NCI-H1694 (cell line): ENCODE measurements at places on chromosomes 4 and X.

DNA sequence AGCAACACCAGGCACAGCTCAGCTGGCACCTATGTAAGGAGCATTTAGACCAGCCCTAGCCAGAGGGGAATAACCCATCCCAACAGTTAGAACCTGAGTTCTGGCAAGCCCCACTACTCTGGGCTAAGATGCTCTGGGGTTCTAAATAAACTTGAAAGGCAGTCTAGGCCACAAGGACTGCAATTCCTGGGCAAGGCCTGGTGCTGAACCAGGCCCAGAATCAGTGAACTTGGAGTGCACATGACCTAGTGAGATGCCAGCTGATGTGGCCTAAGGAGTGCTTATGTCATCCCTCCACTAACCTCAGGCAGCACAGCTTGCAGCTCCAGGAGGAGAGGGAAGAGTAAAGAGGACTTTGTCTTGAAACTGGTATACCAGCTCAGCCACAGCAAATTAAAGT, 7.6 kb upstream of the PRRG3 start:
- no peak for DNase-seq

DNA sequence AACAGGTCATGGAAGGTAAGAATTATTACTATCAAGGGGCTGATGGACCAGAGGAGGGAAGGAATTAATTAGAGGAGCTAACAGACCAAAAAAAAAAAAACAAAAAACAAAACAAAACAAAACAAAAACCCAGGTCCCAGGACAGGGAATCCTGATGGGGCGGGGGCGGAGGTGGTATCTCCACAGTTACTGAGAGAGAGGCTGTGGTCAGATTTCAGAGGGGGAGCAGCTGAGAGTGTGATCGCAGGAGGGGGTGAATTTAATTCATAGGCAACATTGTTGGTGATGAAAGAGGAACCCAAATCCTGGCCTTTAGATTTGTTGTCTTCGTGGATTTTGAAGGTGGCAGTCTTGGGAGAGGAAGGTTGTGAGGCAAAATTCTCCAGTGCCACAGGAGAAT, 389.4 kb downstream of the UNC5C start:
- no peak for DNase-seq

DNA sequence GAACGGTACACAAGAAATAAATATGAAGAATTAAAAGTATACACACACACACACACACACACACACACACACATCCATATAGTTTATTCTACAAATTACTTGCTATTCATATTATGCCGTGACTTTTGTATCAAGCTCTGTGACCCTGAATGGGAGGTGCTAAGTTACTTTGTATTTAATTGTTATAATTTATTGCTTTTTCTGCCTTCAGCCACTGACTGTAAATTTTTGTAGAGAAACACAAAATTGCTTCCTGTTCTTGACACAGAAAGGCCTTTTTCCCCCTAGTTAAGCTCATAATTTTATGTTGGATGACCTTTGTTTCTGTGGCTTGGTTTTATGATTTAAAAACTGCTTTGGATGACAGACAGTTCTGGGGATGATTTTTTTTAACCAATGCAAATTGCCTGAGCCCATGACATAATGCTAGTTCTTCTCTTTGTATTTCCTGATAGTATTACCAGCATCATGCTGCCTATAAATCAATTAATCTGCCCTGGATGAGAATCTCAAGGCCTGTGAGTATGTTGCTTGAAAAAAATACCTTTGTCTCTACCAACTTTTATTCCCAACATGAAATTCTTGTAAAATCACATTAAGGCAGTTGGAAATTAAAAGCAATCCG, 140.0 kb downstream of the FMR1NB start:
- DNase-seq: no peak

GRCh38 chr4:103244251-103244650, 46.1 kb upstream of the CENPE start:
- DNase-seq: no peak

DNA sequence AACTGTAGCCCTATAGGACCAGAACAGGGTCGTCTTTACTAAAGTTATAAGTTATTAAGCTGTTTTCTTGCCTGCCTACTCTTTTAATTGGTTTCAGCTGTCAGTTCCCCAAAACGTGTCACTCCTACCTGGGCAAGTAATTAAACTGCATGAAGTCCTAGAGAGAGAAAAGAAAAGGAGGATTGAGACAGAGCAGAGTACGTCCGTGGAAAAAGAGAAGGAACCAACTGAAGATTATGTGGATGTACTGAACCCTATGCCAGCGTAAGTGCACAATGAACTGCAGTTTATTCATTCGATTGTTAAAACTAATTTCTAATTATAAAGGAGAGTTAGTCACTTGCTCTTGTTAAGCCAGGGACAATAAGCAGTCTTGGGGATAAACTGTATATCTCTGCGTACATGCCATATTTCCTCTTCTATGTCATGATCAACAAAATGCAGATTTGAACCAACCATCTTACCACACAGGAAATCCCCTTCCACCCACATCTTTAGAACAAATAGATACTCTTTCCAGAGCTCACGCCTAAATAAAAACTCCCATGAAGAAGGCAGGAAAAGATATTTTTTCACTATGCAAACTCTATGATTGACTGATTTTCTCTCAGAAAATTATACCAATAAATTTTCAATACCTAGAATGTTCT, 22.8 kb downstream of the STAP1 start:
- DNase-seq: no peak

- no peak for DNase-seq
Observed at GRCh38 chrX:85836868-85837267, 210.5 kb downstream of the CHM start.

DNA sequence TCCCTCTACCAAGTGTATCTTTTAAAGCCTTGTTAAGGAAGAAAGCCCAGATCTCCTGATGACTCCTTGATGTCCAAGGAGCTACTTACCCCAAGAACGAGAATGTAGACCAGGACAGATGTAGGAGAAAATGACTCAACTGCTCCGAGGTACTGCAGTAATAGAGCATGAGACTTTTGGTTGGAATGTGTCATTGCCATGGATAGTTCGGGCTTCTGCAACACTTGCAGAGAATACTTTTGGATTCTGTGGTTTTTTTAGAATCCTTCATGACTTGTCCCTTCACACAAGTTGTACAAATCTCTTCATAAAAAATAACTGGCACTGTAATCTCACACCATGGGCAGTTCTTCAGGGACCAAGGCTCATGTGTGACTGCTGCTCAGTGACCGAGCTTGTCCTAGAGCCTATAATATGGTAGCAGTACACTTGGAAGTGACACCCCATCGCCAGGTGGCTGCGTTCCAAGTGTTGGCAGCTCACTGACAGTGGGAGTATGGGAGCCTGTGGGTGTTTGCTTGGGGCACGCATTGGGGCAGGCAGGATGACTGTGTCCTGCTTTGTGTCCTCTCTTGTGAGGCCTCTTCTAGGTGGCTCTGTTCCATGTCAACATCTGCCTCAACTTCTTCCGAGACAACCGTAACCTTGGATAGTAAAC, 87.9 kb upstream of the WDR1 start:
- DNase-seq: no peak

DNA sequence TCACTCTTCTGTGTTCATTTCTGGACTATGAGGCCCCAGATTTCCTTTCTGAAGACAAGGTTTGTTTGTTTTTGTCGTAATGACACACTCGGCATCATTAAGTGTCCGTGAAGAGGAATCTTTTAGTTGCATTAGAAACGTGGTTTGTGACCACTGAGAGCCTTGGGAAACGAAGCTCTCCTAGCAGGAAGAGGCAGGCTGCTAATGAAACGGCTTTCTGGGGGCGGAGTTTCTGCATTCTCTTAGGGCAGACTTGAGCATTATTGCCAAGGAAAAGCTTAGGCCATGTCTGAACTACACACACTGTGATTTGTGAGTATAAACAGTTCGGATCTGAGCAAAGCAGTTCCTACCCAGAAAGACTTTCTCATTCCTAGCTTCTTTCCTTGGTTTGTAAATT, 64.0 kb downstream of the SOX3 start:
- no peak for DNase-seq

- DNase-seq: no peak
Observed at GRCh38 chr4:53852343-53852742, 212.1 kb downstream of the CHIC2 start.

GRCh38 chr4:40269133-40269532, 66.0 kb upstream of the CHRNA9 start:
- no peak for DNase-seq

DNA sequence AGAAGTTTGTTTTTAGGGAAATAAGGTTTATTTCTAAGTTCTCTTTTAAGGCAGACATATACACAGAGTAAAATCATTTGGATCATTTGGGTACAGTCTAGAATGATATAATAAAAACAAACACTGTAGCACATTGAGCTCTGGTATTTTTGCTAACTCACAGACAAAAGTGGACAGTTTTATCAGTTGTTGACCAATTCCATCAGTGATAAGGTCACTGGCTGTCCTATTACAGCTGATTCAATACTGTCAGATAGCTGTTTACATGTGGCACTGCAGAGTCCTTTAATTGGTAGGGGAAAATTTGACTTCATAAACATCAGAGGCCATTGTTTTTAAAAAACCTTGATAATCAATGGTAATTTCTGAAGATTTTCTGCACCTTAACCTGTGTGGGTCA, 3.5 kb downstream of the IBSP start:
- DNase-seq: no peak

DNA sequence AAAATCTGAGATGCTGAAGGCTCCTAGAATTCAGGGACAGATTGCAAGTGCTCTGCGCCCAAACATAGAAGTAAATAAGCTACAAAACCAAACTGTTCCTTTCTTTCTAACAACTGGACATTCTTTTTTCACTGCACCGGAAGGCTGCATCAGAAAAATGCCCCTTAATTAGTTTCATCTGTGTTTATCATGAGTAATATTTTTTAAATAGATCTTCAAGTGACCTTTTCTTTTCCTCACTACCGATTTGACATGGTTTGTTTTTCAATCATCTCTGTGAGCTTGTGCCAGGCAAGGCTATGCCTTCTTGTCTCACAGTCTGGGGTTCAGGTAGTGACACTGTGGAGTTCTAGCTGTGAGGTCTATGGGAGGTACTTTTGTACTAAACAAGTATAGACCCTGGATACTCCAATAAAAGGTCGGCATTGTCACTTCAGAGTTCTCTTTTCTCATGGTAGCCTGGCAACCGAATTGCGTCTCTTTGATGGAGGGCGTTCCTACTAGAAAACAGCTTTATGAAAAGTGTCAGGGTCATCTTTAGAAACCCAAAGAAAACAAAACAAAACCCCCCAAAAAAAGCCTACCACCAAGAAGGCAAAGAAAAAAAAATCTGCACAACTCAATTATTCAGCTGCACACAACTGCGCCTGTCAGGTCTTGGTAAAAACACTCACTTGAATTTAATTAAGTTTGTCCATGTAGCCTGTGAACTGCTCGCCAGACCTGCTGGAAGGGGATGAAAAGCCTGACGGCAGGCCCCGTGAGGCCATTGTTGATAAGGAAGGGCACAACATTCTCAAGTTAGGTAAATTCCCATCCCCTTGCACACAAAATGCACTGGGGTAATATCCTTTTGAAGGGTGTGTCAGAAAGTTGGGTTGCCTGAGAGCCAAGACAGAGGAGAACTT, 22.8 kb upstream of the ADAMTS3 start:
- DNase-seq: no peak

GRCh38 chrX:108396188-108396891, 41.9 kb downstream of the COL4A6 start:
- DNase-seq: no peak

GRCh38 chrX:41516999-41517765, 70.0 kb downstream of the NYX start:
- no peak for DNase-seq

- no peak for DNase-seq
Observed at GRCh38 chr4:38684271-38684670, 20.3 kb downstream of the KLF3 start.

DNA sequence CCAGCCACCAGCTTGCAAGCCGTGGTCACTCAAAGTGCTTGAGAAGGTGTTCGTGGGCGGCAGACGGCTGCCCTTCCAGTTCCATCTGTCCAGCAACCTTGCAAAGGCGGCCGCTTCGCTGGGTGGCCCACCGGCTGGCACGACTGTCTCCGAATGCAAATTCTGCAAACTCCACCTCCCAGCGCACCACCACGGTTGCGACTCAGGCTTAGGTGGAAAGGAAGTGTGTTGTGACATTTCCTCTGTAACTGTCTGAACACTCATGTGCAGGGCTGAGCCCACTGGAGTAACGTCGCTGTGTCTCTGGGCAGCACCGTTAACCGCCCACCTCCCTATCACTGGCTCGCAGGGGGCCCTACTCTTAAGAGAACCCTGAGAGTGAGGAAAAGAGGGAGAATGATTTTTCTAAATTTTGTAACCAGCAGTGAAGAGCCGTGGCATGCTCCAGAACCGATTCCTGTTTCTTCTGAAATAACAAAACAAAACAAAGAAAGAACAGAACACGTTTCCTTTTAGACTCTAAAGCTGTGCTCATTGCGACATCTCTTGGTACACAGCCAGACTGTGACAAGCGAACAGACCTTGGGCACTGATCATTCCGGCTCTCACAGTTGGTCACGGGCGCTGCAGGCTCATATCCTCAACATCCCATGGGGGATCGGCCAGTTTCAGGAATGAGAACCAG, at the start of gene P2RY8:
Gene P2RY8 (minus strand): TSS at position 155 of the 685 bp plus-strand sequence. CDS start 70,627 bp downstream, outside the sequence.
- no peak for DNase-seq

DNA sequence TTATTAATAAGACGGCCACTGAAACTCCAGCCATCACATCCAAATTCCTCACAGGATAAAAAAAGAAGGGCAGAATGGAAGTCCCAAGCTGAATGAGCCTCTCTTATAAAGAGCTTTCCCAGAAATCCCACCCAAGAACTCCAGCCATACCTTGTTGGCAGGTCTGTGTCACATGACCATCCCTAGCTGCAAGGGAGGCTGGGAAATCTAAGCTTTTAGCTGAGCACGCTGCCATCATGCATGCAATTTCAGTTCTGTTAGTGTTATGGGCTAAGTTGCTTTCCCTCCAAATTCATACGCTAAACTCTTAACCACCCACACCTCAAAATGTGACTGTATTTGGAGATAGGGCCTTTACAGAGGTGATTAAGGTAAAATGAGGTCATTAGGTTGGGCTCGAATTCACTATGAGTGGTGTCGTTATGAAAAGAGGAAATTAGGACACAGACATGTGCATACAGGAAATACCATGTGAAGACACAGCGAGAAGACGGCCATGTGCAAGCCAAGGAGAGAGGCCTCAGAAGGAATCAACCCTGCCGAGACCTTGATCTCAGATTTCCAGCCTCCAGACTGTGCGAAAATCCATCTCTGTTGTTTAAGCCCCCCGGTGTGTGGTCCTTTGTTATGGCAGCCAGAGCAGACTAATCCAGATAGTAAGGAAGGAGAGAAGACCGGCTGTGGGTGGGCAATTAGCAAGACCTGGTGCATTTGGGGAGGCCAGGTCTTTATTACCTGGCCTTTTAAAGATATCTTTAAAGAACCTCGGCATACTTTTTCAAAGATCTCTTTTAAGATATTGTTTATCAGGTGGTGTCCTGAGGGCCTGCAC, 317.6 kb downstream of the BCOR start:
- no peak for DNase-seq
